Ascending aorta (tissue), 2 donors: ENCODE measurements at places on chromosomes 16 and 17. TPM values are rescaled to one million over a fixed set of nuclear protein-coding genes. Genes with fewer than 3 reads are reported as not detected.

GRCh38 chr16:59864981-59865666, 1131.0 kb upstream of the GOT2 start:
- no peak for DNase-seq

DNA sequence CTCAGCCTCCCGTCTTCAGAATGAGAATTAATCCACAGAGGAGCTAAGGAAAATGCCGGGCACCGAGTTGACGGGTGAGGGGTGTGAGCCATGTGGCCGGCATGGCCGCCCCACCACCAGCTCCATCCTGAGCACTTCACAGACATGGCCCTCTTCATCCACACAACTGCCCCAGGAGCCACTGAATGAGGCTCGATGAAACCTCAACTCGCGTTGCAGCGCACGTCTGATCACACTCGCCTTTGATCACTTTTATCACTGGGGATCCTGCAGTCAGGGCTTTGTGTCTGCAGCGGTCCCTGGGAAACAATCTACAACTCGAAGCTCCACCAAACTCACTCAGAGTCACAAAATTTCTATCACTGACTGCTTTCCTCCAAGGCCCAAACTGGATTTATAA, 46.7 kb upstream of the CDR2 start:
- DNase-seq = no peak

DNA sequence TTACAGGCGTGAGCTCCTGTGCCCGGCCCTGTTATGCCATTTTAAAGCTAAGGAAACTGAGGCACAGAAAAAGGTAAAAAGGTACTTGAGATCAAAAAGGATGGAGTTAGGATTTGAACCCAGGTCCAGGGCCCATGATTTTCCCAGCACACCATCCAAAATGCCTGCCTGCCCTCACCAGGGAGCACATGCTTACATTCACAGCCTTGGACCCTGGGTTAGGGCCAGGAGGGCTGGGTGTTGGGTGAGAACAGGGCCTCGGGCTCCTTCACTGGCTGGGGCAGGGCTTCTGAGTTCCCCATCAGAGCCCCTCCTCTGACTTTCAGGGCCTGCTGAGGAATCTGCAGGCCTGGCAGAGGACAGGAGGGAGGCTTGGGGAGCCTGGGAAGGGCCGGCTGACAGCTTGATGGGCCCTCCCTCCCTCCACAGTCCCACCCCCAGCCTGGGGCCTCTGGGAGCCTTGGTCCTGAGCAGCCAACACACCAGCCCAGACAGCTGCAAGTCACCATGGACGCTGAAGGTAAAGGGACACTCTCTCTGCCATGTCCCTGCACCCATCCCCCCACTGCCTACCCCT, at the start of gene QPRT:
TSS of gene QPRT (plus strand) at position 490 of the 577 bp plus-strand sequence. CDS start at position 508, 18 bp downstream.
- no peak for DNase-seq

DNA sequence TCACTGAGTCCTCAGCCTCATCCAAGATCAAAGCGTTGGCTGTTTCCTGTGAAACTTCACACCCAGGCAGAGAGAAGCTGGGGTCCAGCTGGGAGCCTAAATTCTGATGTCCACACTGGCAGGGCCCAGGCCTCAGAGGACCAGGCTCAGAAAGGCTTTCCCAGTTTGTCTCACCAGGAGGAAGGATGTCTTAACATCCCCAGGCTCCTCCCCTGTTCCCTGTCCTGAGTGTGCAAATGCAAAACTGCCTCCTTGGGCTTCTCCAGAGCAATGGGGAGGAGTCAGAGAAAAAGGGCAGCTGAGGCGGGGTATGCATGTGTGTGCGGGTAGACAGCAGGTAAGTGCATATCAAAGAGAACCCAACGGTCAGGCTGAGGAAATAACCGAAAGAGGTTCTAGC, 45.7 kb downstream of the CUEDC1 start:
- DNase-seq = no peak

- no peak for DNase-seq
Measured at GRCh38 chr16:72282362-72282761, 110.4 kb upstream of the PMFBP1 start.

LRRC75A gene
- 1.2 TPM for total RNA-seq

TP53TG3F gene
- total RNA-seq = not detected

- no peak for DNase-seq
Measured at GRCh38 chr16:57367116-57367752, 5.1 kb upstream of the CX3CL1 start.

DNA sequence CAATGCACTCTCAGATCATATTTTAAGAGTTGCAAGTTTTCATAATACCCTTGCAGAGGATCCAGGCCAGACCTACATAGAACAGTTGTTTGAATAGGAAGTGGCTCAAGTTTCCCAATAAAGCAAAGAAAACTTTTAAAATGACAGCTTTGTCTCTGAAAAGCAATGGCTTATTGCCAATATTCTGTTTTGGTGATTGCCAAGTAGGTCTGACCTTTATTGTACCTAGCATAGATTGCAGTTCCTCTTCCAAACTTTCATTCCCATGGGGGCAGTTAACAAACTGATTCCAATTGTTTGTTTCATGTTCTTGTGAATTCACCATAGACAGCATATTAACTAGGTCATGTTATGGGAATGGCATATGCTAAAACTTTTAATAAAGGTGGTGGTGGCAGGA, 664.6 kb upstream of the CA10 start:
- DNase-seq = no peak

KCNH4 gene
- total RNA-seq = not detected

TADA2A gene
- 7.7 TPM for total RNA-seq

KIF18B gene
- not detected for total RNA-seq

DNA sequence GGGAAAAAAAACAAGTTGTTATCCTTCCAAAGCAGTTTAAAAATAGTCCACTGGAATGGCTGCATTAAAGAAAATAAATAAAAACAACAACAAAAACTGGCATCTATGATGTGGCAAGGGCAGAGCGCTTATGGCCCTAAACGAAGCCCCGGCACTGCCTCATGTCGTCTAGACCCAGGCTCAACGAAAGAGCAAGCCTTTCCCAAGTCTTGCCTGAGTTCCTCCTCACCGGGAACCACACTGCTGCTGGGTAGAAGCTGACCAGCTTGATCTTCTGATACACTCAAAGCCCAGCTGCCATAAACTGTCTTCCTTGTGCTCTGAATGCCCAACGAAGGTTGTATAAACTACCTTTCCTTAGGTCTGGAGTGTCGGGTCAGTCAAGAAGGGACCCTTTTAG, 37.0 kb downstream of the NDEL1 start:
- DNase-seq = no peak

KIAA0753 gene
- 2.9 TPM for total RNA-seq

KRT9 gene
- not detected for total RNA-seq

KRT40 gene
- total RNA-seq = not detected

DNA sequence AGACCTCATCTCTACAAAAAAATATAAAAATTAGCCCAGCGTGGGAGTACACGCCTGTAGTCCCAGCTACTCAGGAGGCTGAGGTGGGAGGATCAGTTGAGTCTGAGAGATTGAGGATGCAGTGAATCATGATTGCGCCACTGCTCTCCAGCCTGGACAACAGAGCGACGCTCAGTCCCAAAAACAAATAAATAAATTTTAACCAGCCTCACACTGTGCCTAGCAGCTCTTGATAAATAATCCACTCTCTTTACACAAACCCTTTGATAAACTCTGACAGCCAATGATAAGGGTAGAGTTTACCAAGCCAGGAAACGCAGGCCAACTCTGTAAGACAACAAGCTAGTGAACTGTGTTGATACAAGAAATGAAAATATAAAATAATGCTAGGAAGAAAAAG, 32.7 kb downstream of the LITAF start:
- DNase-seq = no peak

DNA sequence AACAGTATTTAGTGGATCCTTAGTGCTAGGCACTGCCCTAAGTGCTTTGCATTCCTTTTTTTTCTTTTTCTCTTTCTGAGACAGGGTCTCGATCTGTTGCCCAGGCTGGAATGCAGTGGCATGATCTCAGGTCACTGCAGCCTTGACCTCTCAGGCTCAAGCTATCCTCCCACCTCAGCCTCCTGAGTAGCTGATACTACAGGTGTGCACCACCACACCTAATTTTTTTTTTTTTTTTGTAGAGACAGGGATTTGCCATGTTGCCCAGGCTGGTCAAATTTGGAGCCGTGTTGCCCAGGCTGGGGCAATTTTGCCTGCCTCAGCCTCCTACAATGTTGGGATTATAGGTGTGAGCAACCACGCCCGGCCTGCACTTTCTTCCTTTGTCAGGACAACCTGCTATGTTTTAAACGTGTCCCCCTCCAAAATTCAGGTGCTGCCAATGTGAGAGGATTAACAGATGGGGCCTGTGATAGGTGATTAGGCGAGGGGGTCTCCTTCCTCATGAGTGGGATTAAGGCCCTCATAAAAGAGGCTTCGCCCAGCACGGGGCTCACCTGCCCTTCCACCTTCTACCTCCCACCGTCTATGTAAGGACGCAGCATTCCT, 5.4 kb downstream of the NQO1 start:
- no peak for DNase-seq

DNA sequence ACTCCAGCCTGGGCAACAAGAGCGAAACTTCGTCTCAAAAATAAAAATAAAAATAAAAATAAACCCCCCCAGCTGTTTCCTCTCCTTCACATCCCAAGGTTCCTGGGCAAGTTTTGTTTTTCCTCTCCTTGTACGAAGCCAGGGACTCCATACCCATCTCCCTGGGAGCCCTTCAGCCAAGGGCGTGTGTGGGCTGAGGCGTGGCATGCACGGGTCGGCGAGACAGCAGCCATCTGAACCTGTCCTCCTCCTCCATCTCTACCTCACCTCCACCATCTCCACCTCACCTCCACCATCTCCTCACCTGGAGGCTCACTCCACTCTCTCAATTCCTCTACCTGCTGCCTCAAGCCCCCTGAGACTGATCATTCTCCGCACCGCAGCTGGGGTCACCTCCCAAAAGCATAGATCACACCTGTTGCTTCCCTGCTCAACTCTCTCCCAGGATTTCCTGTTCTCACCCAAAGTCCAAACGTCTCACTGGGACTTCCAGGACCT, 16.9 kb downstream of the AANAT start:
- no peak for DNase-seq

CPSF4L gene
- total RNA-seq = not detected

DNA sequence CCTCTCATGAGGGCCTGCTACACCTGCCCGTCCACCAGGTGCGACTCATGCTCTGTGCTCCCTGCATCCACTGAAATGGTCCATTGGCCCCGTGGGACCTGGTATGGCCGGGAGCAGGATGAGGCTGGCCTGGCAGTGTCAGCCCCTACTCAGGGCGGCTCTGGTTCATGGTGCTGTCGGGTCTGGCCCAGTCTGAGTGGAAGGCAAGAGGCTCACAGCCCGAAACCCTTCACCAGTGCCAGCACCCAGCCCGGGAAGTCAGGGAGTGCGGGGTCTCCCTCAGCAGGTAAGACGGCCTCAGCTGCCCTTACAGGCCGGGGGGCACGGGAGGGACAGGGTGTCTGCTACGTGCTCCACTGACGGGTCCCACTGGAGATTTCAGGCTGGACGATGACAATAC, 40.5 kb upstream of the RASD1 start:
- DNase-seq = no peak

GRCh38 chr17:21200590-21201297, 13.2 kb downstream of the TMEM11 start:
- DNase-seq = no peak

- no peak for DNase-seq
Measured at GRCh38 chr17:81390873-81391255, 4.4 kb upstream of the BAHCC1 start.

- DNase-seq = no peak
Measured at GRCh38 chr17:163514-164098, 17.8 kb downstream of the DOC2B start.

SDR42E2 gene
- total RNA-seq = not detected

- DNase-seq = no peak
Measured at GRCh38 chr16:4393240-4393600, 21.6 kb downstream of the VASN start.

DNA sequence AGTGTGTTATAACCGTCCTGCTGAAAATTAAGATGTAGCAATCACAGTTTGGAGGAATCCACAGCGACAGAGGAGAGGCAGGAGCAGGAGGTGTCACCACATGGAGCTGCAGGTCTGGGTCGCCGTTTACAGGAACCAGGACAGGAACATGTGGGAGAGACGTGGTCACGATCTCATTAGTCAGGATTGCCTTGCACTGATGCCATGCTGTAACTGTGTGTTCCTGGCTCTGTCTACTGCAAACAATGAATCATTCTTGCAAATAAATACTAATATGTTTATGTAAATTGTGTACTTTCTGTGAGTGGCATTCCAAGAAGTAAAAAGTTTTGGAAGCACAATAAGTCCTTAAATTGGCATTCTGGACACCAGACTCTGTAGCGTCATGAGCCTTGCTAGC, 271.8 kb downstream of the CPPED1 start:
- DNase-seq = no peak

DNA sequence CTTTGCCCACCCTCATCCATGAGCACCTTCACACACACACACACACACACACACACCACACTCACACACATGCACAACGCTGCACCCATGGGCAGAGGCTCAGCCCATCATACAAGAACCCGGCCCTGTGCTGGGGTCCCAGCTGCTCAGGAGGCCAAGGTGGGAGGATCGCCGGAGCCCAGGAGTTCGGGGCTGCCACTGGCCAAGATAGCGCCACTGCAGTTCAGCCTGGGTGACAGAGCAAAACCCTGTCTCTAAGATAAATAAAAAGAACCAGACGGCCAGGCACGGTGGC, 3.4 kb upstream of the FSCN2 start:
- DNase-seq = no peak

AANAT gene
- not detected for total RNA-seq

- no peak for DNase-seq
Measured at GRCh38 chr17:63191610-63192009, 225.6 kb downstream of the TANC2 start.

DNA sequence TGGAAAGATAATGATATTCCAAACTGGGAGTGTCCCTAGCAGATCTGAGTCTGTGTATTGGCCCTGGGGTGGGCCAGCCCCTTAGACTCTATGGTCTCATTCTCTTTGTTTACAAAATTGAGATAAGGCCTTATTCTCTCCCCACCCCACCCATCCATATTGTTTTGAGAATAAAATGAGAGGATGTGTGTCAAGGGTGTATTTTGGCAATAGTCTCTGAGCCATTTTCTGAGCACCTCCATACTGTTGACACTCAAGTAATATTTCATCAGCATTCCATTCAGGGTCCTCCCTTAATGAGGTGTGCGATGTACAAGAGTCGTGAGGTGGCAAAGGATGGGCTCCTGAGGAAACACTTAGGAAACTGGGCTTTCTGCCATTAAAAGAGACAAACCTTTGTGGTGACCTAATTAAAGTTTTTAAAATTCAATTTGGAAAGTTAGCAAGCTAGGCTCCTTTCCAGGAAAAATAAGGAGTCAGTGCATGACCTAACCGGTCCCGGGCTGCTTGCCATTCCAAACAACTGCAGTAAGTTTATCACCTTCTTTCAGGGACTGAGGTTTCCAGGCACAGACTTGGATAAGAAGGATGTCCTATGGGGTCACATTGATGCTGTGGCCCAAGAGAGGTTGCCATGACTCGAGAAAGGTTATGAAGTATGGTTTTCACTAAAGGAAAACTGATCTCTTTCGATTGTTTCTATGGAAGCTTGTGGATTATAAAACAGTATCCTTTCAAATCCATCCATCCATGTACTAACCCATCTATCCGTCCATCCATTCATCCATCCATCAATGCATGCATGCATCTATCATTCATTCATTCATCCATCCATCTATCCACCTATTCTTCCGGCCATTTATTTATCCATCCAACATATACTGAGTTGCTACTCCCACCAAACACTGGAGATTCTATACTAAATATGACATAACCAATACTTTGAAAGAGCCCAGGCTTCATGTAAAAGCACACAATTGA, 443.3 kb downstream of the UTP18 start:
- DNase-seq = no peak
